Activated CD4-positive, CD25-positive, alpha-beta regulatory T cell treated with anti-CD3 and anti-CD28 coated beads, Interleukin-2, amount 50 U/mL, for 72 hours (primary cell): ENCODE measurements at places on chromosomes 5 and 9.

- DNase-seq: no peak
Observed at GRCh38 chr5:93403141-93403928, 177.7 kb downstream of the NR2F1-AS1 start.

DNA sequence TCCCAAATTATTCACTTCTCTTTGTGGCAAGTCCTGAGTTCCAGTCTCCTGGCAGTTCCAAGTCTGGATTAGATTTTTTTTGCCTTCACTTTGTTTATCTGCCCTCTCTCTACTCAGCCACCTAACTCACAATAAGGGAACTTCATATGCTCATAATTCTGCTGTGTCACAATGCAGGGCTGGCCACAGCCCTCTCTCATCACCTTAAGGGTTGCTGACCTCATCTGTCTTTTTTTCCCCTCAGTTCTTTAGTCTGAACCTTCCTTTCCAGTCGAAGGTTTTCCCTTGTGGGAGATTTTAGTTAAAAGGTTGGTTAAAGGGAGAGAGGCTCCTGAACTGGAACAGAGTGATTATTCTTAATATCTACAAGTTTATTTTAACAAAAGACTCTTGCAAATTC, 4.1 kb downstream of the BAG1 start:
- no peak for DNase-seq

GRCh38 chr9:127388037-127388855, 8.7 kb upstream of the SLC2A8 start:
- peak; percentile 59 for DNase-seq

- no peak for DNase-seq
Observed at GRCh38 chr9:109072821-109073435, 46.8 kb downstream of the TMEM245 start.

DNA sequence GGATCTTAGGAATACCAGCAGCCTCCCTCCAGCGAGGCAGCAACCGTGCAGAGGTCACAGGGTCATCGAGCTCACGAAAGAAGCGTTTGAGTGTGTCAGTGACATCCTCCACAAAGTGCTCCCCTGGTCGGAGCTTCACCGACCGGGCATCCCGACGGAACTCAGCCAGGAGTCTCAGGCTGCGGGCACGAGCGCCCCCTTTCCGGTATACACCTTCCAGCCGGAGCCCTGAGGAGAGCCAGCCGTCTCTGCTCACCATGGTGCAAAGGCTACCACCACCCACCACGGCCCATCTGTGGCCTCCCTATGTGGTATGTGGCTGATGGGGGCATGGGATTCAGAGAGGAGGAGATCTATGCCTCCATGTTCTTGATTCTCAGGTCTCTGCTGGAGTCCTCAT, 10.8 kb upstream of the FCHSD1 start:
- no peak for DNase-seq

DNA sequence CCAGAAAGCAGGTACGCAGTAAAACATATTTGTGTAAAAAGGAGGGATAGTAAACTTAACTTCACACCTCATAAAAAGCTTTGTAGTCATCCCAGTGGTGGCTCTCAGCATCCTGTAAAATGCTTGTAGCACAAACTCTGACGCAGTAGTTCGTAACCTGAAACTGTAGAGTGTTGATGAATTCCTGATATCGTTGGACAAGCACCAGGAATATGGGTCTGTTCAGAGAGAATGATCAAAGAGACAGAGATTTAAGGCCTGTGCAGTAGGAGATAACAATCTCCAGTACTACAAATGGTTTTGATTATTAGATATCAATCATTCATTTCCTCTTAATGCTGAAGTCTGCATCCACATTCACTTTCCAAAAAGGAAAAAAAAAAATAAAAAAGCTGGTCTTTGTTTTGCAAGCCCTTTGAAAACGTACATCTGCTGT, 148.5 kb downstream of the KIAA0825 start:
- no peak for DNase-seq

DNA sequence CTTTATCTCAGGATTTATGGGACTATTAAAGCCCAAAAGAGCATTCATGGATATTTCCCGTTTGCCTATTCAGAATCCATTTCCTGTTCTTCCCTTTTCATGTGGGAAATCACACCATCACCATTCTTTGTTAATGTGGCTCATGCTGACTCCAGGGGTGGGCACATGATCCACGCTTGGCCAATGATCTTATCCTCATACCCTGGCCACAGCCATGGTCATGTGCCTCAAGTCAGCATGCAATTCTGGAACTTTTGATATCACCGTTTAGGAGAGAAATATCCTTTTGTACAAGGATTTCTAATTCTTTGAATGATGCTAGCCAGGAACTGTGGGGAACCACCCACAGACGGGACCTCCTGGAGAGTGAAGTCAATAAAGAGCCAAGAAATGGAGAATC, 272.2 kb downstream of the PRELID2 start:
- no peak for DNase-seq

- no peak for DNase-seq
Observed at GRCh38 chr5:74977471-74977870, 74.9 kb downstream of the GCNT4 start.

DNA sequence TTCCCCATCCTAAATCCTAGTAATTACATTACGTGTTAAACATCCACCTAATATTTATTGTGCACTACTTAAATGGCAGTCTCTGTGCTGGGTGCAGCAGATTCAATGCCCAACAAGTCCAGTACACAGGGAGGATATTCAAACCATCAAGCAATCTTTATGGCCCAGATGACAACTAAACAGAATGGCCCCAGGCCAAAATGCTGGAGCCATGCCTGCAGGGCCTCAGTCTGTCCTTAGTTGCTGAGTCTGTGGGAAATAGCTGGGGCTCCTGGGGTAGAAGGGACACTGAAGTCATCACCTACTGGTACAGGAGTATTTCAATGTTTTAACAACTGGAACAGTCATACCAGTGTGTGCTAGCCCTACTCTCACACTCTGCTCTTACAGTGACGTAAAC, 153.5 kb downstream of the ZNF608 start:
- no peak for DNase-seq

GRCh38 chr5:102835717-102836116, 80.6 kb downstream of the PAM start:
- no peak for DNase-seq

DNA sequence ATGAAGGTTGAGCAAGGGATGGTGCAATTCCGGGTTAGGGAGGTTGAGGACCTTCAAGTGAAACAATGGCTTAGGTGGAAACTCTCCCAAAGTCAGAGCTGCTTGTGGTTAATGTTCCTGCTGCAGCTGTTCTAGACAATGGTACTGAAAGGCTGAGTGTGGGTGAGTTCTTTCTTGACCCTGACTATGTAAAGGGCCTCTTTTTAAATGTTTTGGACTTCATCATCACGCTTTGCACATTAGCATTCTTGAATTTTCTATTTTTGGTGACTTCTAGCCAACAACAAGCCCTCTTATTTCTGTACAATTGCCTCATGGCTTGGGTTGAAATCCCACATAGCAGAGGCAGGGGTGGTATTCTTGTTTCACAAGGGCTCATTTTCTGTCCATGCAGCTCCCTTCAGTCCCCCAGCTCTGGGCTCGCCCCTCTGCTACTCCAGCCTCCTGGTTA, 136.3 kb upstream of the ANKRD55 start:
- DNase-seq: no peak

DNA sequence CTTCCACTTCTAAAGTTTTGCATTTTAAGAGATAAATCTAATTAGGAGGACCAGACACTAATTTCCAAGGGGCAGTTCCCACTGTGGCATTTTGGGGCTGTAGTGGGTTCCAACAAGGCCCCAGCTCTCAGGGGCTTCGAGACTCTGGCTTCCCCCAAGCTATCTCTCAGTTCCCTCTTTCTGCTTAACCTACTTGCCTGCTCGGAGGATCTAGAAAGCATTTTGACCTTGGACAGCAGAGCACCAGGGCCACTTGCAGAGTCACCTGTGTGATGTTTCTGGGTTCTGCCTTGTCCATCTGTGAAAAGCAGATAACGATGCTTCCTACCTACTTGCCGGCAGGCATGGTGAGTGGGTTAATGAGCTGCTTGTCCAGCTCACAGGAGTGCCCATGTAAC, 175.4 kb downstream of the MED10 start:
- DNase-seq: no peak

DNA sequence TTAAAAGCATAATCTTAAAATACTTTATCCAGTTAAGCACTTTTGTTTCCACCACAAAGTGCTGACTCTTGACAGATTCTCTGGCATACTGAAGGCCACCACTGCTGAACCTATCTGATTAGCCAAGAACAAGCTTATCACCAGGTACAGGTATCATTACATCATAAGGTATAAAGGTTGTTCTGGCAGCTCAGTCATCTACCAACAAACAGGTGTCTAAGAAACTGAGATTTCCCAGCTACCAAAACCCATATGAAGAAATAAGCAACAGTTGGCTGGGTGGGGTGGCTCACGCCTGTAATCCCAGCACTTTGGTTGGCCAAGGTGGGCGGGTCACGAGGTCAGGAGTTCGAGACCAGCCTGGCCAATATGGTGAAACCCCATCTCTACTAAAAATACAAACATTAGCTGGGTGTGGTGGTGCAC, 5.0 kb downstream of the MTMR12 start:
- no peak for DNase-seq

- no peak for DNase-seq
Observed at GRCh38 chr5:169072233-169072632, 228.7 kb downstream of the SLIT3 start.
